ENCODE measurements at places on chromosomes 5 and 9. TPM values are rescaled to one million over a fixed set of nuclear protein-coding genes. Genes with fewer than 3 reads are reported as not detected.

Gene ALDOB
- total RNA-seq = not detected

Gene MCTP1
- 3.7 TPM for total RNA-seq

Gene SNCB
- total RNA-seq = 1.3 TPM

Gene EFNA5
- 2.5 TPM for total RNA-seq

Gene MED27
- 8.7 TPM for total RNA-seq

Gene CDH9
- not detected for total RNA-seq

Gene PCDHA13
- total RNA-seq = under 0.01 TPM

Gene NSG2
- under 0.01 TPM for total RNA-seq

Gene CHSY3
- 25.1 TPM for total RNA-seq

Gene HACD4
- total RNA-seq = 3.5 TPM

Gene PCDHB5
- 3.1 TPM for total RNA-seq

Gene SV2C
- under 0.01 TPM for total RNA-seq

Gene EGFL7
- total RNA-seq = 38.3 TPM

Gene TPRN
- total RNA-seq = 4.2 TPM

Gene KLHL9
- total RNA-seq = 47.9 TPM

Gene PSMB7
- total RNA-seq = 144 TPM

Gene GFI1B
- not detected for total RNA-seq

Gene BARHL1
- not detected for total RNA-seq

Gene FST
- total RNA-seq = 205 TPM

Gene TSTD2
- total RNA-seq = 18.6 TPM

Gene CDK7
- 74.1 TPM for total RNA-seq

Gene ORM2
- total RNA-seq = not detected

Gene CWC27
- total RNA-seq = 13.0 TPM

Gene SLC36A2
- total RNA-seq = not detected

Gene GABBR2
- 0.56 TPM for total RNA-seq

Gene PLPPR1
- total RNA-seq = not detected

Gene CCDC180
- total RNA-seq = 0.38 TPM

Gene GPR150
- total RNA-seq = 2.5 TPM

Gene SLC1A1
- 117 TPM for total RNA-seq

Gene MORN5
- total RNA-seq = not detected

Gene SELENOP
- total RNA-seq = 4.8 TPM

Gene IFNA21
- total RNA-seq = not detected

Gene NEUROG1
- not detected for total RNA-seq

Gene PRR16
- 8.6 TPM for total RNA-seq

Gene ZNF366
- total RNA-seq = under 0.01 TPM

Gene LRRC19
- total RNA-seq = not detected

Gene SLC9A3
- total RNA-seq = 1.1 TPM

Gene GLRA1
- not detected for total RNA-seq

Gene C5orf63
- total RNA-seq = 1.7 TPM

Gene C8G
- total RNA-seq = not detected

Gene SGTB
- total RNA-seq = 20.6 TPM

Gene BSPRY
- not detected for total RNA-seq

Gene FOXD4L4
- total RNA-seq = under 0.01 TPM

Gene DOCK8
- total RNA-seq = 0.19 TPM

Gene LAMC3
- under 0.01 TPM for total RNA-seq

Gene PGM5
- total RNA-seq = 33.5 TPM

Gene LEAP2
- total RNA-seq = under 0.01 TPM

Gene PCDHB12
- 0.28 TPM for total RNA-seq

Gene IFNA13
- not detected for total RNA-seq

Gene HAVCR2
- total RNA-seq = under 0.01 TPM

All from regular cardiac myocyte (primary cell).